ENCODE measurements at places on chromosomes 1 and 21. TPM values are rescaled to one million over a fixed set of nuclear protein-coding genes. Genes with fewer than 3 reads are reported as not detected.

GRCh38 chr1:204354579-204354978, 5.2 kb downstream of the PLEKHA6 start:
- ATAC-seq = peak; percentile 37

- no peak for ATAC-seq
Measured at GRCh38 chr21:32022146-32022545, 149.3 kb downstream of the HUNK start.

GRCh38 chr1:61580417-61580816, 144.5 kb downstream of the TM2D1 start:
- ATAC-seq = no peak

GRCh38 chr1:59499273-59499942, 202.5 kb downstream of the FGGY start:
- ATAC-seq = no peak

GRCh38 chr1:17851056-17851455, 95.9 kb downstream of the ACTL8 start:
- ATAC-seq = no peak

The OR2L13 gene
- not detected for total RNA-seq

The PRDM16 gene
- not detected for total RNA-seq
